ENCODE measurements at places on chromosomes 1 and 21. TPM values are rescaled to one million over a fixed set of nuclear protein-coding genes. Genes with fewer than 3 reads are reported as not detected.

- no peaks in the 10 kb centered on the region for H3K27me3 ChIP-seq
- H3K4me3 ChIP-seq = no peak overlapping the region
- DNase-seq = no peak
- no peaks in the 10 kb centered on the region for H3K36me3 ChIP-seq
These were observed 8.3 kb upstream of the C1orf198 start for GRCh38 chr1:230876660-230877059.

GRCh38 chr21:45539796-45540600 lies 2.2 kb downstream of the SLC19A1 start:
- H3K27me3 ChIP-seq = no peaks in the 10 kb centered on the region
- H3K4me1 ChIP-seq = peaks cover 15% of the 10 kb centered on the region
- H3K36me3 ChIP-seq = no peaks in the 10 kb centered on the region
- H3K27ac ChIP-seq = no peak overlapping the region

ADAMTS4 gene
- total RNA-seq = 0.70 TPM

ADAM15 gene
- total RNA-seq = 48.4 TPM

- no peak for DNase-seq
- peaks cover 68% of the 10 kb centered on the region for H3K4me1 ChIP-seq
- H3K36me3 ChIP-seq = no peaks in the 10 kb centered on the region
- H3K4me3 ChIP-seq = no peak overlapping the region
- no peak overlapping the region for H3K27ac ChIP-seq
These were observed 7.8 kb downstream of the ADAMTS4 start for GRCh38 chr1:161190962-161191521.

HSF2BP gene
- 0.67 TPM for total RNA-seq

- H3K4me3 ChIP-seq = no peak overlapping the region
- no peaks in the 10 kb centered on the region for H3K36me3 ChIP-seq
- H3K27me3 ChIP-seq = no peaks in the 10 kb centered on the region
- H3K4me1 ChIP-seq = no peaks in the 10 kb centered on the region
These were observed 49.9 kb downstream of the CHRM3 start for GRCh38 chr1:239436286-239436685.

RNU1-3 gene
- total RNA-seq = 2,341 TPM

DNA sequence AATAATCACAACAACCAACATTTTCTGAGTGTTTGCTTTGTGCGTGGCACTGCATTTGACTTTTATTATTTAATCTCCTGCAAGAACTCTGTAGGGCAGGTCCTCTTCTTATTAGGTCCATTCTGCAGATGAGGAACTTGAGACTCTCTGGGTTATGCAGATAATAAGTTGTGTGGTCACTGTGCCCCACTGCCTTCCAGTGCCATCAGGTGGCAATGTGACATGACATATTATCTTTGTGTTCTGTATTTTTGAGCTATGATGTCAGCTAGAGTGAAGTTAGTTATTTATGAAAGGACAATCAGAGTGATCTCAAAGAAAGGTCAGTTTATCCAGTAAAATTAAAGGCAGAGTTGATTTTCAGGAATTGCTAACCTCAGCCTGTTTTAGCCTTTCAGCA lies 196.0 kb downstream of the FMN2 start:
- H3K36me3 ChIP-seq = no peaks in the 10 kb centered on the region
- DNase-seq = no peak
- no peak overlapping the region for H3K27ac ChIP-seq
- H3K4me1 ChIP-seq = no peaks in the 10 kb centered on the region
- no peaks in the 10 kb centered on the region for H3K27me3 ChIP-seq

- no peak overlapping the region for H3K27ac ChIP-seq
- H3K27me3 ChIP-seq = no peaks in the 10 kb centered on the region
- H3K36me3 ChIP-seq = peaks cover 6% of the 10 kb centered on the region
- DNase-seq = no peak
- H3K4me3 ChIP-seq = no peak overlapping the region
- H3K4me1 ChIP-seq = no peaks in the 10 kb centered on the region
These were observed 21.6 kb downstream of the GLMN start for GRCh38 chr1:92277105-92277723.

DNA sequence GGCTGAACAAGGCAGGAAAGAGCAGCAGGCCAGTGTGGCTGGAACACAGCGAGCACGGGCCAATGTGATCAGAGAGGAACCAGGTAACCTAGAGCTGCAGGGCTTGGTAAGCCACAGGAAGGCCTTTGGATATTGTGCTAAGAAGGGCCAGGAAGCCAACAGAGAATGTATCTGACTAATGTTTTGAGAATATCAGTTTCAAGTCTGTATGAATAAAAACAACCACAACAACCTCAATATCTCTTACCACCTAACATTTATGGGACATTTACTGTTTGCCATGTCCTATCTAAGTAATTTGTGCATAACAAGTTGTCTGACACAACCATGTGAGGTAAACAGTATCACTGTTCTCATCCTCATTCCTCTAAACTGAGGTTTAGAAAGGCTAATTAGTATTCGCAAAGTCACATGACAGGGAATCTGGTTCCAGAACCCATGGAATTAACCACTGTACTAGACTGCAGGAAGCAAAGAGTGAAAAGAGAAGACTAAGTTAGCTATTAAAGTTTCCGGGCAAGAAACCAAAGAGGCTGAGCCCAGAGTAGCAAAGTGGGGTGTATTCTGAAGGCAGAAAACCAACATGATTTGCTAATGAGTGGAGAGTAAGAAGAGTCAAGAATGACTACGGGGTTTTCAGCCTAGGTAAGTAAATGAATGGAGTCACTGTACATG lies 38.9 kb downstream of the SPRTN start:
- no peaks in the 10 kb centered on the region for H3K27me3 ChIP-seq
- no peak overlapping the region for H3K27ac ChIP-seq
- H3K36me3 ChIP-seq = peaks cover 1% of the 10 kb centered on the region

C1orf53 gene
- not detected for total RNA-seq

DNA sequence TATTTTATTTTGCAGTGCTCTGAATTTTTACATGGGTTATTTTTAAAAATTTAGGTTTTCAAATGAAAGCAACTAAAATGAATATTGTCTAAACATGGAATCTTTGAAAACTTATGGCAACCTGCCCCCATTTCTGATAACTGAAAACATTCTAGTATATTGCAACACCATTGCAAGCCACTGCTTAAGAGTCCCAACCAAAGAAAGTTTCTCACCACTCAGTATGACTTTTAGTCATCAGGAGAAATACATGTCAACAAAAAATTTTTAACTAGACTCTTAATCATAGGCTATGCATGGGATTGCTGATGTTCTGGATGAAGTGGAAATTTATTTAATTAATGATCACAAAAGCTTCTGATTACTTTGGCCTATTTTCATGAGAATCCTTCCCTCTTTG lies 112.1 kb downstream of the TNFSF18 start:
- no peaks in the 10 kb centered on the region for H3K36me3 ChIP-seq
- no peak overlapping the region for H3K4me3 ChIP-seq
- no peak overlapping the region for H3K27ac ChIP-seq
- no peaks in the 10 kb centered on the region for H3K27me3 ChIP-seq
- DNase-seq = no peak

FCRL1 gene
- 1.6 TPM for total RNA-seq

PCAT6 gene
- total RNA-seq = 0.85 TPM

DNA sequence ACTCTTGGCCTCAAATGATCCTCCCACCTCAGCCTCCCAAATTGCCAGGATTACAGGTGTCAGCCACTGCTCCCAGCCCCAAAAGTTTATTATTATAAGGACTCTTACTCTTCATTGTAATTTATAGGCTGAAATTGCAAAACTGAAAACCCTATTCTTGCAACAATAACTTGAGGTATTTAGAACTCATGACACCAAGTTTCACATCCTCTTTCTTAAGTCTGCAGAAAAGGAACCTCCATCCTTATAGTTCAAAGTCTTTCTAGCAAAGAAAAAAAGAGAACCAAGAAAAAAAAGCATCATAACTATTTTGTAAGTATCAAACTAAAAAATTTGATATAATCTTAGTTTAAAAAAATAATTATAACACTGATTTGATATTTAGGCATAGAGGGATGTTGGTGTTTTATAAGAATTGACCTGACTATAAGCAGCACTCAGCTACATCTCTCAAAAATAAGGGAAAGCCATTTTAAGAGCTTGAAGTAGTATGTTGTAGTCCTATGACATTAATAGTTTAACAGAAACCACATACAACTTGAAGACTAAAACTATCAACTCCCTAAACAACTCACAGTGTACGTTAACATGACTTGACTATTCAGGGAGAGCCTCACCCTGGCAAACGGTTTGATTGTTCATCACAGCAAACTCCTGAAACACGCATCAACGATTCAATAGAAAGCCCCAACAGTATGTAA lies 122.4 kb downstream of the AKT3 start:
- DNase-seq = no peak
- H3K36me3 ChIP-seq = no peaks in the 10 kb centered on the region
- no peaks in the 10 kb centered on the region for H3K27me3 ChIP-seq
- H3K4me1 ChIP-seq = no peaks in the 10 kb centered on the region

GRCh38 chr1:98674075-98674781 lies 12.7 kb downstream of the SNX7 start:
- no peak overlapping the region for H3K4me3 ChIP-seq
- H3K27ac ChIP-seq = no peak overlapping the region
- DNase-seq = no peak
- H3K36me3 ChIP-seq = no peaks in the 10 kb centered on the region

DNA sequence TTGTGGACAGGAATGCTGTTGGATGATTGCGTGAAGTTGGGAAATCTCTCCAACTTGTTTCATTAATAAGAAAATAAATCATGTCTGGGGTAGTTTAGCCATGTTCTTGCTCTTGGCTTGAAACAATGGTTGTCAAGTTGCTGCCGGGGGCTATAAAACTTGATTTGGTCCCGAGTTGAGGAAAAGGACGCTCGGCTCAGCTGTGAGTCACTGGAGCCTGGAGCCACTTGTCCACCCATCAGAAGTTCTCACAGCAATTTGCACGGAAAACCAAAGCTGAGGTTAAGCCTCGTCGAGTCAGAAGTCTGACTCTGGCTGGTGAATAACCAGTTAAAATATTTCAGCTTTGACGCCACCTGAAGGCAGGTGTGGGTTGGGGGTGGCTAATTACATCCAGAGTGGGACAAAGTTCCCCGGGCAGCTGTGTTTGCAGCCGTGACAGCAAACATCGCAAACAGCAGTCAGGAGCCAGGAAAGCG lies 19.7 kb upstream of the RIPK4 start:
- no peaks in the 10 kb centered on the region for H3K36me3 ChIP-seq
- H3K27me3 ChIP-seq = peaks cover 4% of the 10 kb centered on the region
- no peak overlapping the region for H3K4me3 ChIP-seq
- DNase-seq = no peak
- no peak overlapping the region for H3K27ac ChIP-seq

SPRR4 gene
- not detected for total RNA-seq

- peak; percentile 31 for DNase-seq
- H3K36me3 ChIP-seq = no peaks in the 10 kb centered on the region
- peak overlapping the region; percentile 29 for H3K27ac ChIP-seq
These were observed 858 bp upstream of the SUSD4 start for GRCh38 chr1:223364685-223365382.

CYP4Z1 gene
- not detected for total RNA-seq

PRR9 gene
- total RNA-seq = not detected

DNA sequence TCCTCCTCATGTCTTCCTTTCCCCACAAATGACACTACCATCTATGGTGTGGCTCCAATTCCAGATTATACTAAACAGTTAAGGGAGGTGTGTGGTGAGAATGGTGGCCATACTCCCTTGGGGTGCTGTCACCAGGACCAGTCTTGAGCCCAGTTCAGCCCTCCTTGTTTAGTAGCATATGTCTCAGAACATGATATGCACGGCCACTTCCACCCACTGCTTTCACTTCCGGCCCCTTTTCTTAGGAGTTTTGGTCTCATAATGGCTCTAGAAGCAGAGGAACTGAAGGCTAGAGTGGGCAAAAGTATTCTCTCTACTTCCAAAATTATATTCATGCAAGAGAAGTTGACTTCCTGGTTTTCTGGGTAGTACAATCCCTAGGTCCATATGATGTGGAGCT lies 45.3 kb upstream of the CACNA1E start:
- no peak for DNase-seq
- H3K27me3 ChIP-seq = no peaks in the 10 kb centered on the region
- no peak overlapping the region for H3K27ac ChIP-seq
- no peaks in the 10 kb centered on the region for H3K36me3 ChIP-seq
- no peaks in the 10 kb centered on the region for H3K4me1 ChIP-seq

GRCh38 chr1:23567629-23567995 lies 8.3 kb upstream of the ID3 start:
- peaks cover 5% of the 10 kb centered on the region for H3K4me1 ChIP-seq
- no peak overlapping the region for H3K27ac ChIP-seq
- DNase-seq = no peak
- H3K36me3 ChIP-seq = no peaks in the 10 kb centered on the region
- H3K27me3 ChIP-seq = no peaks in the 10 kb centered on the region

DNA sequence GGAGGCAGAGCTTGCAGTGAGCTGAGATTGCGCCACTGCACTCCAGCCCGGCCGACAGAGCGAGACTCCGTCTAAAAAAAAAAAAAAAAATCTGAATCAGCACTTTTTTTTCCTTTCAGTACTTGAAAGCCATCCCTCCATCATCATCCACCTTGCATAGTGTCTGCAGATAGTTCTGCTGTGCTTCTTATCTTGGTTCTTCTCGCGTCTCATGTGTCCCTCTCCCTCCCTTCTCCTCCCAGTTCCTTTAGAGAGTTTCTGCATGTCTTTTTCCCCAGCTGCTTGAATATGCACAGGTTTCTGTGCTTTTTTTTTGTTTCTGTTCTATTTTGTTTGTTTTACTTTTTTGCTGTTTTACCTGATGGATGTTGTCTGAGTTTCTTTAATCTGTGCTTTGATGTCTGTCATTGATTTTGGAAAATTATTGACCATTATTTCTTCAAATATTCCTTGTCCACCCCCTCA lies 3.9 kb upstream of the COL18A1 start:
- H3K4me1 ChIP-seq = peaks cover 2% of the 10 kb centered on the region
- H3K27ac ChIP-seq = no peak overlapping the region
- no peak overlapping the region for H3K4me3 ChIP-seq
- DNase-seq = no peak
- no peaks in the 10 kb centered on the region for H3K36me3 ChIP-seq

TBX15 gene
- total RNA-seq = not detected

LORICRIN gene
- not detected for total RNA-seq

- H3K4me3 ChIP-seq = no peak overlapping the region
- no peak for DNase-seq
These were observed 77.8 kb upstream of the KIAA0040 start for GRCh38 chr1:175270361-175270760.

DNA sequence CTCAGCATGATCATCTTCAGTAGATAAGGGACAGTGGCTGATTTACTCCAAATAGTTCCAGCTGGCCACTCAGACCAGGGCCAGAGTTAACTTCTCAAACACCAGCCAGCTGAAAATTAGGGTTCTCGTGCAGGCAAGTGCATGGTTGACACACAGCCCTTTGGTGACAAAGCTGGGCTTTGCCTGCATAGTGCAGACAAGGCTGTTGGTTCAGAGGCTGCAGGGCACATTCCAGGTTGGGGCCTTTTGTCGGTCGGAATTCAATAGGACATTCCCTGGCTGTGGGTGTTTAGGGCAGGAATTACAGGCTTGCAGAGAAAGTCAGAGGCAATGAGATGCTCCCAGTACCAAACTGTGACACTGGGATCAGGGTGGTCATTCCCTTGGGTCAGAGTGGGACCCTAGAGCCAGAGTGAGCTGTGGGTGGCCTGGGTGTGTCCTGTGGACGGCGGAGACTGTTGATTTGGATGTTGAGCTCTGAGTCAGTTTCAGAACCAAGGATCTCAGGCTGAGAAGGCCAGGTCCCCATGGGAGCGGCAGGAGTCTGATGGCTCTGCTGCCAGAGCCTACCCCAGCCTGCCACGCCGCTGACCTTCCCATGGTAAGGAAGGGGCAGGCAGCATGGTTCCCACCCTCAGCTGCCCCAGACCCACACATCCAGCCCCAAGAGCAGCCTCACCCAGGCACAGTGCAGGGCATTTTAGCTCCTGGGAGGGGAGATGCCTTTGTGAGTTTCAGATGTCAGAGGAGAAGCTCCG lies 56.2 kb downstream of the STUM start:
- no peaks in the 10 kb centered on the region for H3K36me3 ChIP-seq
- no peaks in the 10 kb centered on the region for H3K27me3 ChIP-seq
- H3K4me3 ChIP-seq = no peak overlapping the region
- no peak for DNase-seq
